ENCODE measurements at places on chromosomes 3 and 15.

DNA sequence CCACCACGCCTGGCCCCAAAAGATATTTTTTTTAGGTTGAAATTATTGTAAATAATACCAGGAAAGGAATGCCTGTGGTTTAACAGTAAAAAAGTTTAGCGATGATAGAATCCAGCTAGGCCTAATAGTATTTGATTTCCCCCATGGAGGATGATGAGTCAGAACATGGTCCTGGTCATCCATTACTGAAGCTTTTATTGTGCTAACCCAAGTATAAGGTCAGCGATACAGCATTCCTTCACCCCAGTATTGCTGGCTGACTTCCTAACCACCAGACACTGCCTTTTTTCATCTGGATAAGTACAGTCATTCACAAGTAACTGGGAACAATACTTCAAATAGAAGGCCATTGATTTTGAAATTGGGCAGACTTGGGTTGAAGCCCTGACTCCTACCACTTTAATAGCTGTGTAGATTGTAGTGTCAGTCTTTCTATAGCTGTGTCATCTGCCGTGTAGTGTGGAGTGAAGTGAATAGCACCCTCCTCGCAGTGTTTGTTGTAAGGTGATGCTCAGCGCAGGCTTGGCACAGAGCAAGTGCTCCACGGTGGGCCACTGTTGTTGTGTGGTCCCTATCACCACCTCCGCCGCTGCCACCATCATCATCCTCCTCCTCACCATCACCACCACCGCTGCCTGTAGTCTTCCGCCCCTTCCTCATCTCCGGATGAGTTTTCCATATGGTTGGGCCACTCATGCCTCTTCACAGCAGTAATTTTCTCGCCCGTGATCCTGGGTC, 436.0 kb upstream of the TPM1 start:
- no peak for DNase-seq

DNA sequence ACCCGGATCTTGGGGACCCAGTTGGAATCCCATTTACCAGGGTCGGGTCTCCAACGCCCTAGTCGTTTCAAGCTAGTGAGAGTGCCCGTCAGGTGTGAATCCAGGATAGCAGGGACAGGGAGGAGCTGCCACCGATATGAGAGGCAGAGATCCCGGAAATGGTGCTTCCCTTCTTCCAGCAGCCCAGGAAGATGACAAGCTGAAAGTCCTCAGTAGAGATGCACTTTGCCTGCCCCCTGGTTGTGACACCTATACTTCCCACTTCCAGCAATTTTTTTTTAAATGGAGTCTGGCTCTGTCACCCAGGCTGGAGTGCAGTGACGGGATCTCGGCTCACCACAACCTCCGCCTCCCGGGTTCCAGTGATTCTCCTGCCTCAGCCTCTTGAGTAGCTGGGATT, 503.0 kb downstream of the NTRK3 start:
- no peak for DNase-seq

GRCh38 chr15:43954181-43954621, 127.4 kb downstream of the WDR76 start:
- DNase-seq, result peak; percentile 17

DNA sequence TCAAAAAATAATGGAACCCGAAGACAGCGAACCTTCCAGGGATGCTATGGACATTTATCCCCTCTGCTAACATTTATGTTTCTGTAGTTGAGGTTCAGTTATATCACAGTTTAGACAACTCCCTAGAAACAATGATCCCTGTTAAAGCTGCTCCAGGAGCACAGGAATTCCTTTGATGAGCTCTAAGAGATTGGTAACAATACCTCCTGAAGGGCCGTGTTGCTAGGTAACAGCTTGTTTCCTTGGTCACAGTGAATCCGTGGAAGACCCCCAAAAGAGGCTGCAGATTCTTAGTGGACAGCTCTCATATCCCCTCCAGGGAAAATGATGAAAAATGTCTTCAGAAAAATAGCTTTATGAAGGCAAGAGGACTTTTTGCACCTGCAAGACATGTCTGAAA, 160.2 kb downstream of the SERPINI1 start:
- no peak for DNase-seq

Data from stimulated activated CD4-positive, alpha-beta T cell treated with anti-CD3 and anti-CD28 coated beads, Interleukin-1b, Interleukin-23, amount 100 ng/mL, for 48 hours (primary cell).